ENCODE measurements at places on chromosomes 11 and 22.

DNA sequence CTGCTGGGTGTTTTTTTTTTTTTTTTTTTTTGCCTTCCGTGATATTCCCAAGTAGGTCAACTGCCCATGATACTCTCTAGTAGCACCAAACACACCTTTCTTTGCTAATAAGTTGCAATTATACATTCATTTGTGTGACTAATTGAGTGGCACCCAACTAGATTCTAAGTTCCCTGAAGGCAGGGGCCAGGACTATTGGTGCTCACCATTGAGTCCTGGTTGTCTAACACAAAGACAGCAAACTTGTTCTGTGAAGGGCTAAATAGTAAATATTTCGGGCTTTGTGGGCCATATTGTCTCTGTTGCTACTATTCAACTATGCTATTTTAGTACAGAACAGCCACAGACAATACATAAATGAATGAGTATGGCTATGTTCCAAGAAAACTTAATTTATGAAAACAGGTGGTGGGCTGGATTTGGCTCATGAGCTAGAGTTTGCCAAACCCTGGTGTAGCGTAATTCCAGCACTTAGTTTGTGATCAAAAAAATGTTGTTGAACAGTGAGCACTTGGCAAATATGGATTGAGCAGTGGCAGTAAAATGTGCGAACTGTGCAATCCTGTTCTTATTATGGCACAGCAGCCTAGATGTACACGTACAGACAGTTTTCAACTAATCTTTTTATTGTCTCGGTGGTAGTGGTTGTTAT, 11.3 kb downstream of the ENDOD1 start:
- DNase-seq = no peak

- peak; percentile 72 for DNase-seq
Observed at GRCh38 chr11:17351510-17352176, at the start of gene NCR3LG1. Gene NCR3LG1, plus strand, starts transcription at chr11:17351800. Its CDS starts 170 bp downstream, at chr11:17351970.

DNA sequence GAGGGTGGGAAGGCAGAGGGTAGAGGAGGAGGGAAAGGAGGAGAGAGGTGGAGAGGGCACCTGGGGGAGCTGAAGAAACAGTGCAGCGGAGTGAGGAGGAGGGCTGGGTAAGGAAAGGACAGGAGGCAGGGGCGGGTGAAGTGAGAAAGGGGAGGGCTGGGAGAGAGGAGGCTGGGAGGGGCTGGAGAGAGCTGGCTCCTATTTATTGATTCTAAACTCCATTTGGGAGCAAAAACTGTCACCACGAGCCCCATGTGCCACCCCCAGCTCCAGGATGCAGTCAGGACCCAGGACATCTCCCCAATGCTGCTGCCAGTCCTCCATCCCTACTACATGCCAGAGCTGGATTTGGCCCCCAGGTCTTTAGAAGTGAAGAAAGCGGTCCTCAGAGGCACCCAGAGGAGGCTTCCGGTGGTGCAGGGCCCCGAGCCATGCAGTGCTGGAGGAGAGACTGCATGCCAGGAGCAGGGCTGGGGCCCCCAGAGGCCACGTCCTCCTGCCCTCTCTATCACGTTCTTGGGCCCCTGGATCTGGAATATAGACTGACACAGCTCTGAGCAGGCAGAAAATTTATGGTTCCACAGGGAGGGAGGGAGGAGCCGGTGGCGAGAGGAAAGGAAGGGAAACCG, 53.7 kb downstream of the SLC22A12 start:
- no peak for DNase-seq

- no peak for DNase-seq
Observed at GRCh38 chr22:36147196-36147791, 13.3 kb downstream of the APOL3 start.

DNA sequence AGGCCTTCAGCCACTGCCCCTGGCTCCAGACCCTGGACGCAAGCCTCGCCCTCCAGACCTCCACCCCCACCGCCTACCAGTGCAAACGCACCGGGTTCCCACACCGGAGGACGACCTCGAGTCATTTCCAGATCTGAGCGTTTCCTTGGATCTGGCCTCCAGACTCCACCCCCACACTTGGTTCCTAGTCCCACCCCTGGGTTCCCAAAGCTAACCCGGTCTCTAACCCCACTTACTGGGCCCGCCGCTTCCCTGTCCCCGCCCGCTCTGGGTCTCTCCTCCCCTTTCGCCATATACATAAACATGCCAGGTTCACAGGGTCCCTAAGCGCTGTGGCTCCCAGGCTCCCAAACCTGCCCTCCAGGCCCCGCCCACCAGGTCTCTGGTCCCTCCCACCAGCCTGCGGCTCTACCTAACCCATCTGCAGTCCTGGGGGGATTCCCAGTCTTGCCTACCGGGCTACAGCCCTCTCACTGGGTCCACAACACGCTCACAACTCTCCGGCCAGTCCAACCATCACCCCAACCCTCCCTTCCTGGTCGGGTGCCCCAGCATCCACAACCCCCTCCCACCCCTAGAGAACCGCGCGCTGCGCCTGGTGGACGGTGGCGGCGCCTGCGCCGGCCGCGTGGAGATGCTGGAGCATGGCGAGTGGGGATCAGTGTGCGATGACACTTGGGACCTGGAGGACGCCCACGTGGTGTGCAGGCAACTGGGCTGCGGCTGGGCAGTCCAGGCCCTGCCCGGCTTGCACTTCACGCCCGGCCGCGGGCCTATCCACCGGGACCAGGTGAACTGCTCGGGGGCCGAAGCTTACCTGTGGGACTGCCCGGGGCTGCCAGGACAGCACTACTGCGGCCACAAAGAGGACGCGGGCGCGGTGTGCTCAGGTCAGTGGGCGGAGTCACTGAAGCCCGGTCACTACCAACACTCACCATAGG, 36.7 kb downstream of the CD6 start:
- DNase-seq = no peak

DNA sequence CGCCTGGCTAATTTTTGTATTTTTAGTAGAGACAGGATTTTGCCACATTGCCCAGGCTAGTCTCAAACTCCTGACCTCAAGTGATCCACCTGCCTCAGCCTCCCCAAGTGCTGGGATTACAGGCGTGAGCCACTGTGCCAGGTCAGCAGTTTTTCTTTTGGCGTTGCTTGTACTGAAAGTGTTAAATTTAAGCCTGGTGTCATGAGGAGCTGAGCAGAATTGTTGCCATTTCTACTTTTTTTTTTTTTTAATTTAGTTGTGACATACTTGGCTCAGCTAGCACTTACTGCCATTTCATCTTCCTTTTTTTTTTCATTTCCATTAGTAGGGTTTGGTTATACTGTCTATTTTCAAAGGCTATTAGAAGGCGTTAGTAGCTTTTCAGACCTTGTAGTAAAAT, 10.7 kb downstream of the TAB1 start:
- DNase-seq = no peak

DNA sequence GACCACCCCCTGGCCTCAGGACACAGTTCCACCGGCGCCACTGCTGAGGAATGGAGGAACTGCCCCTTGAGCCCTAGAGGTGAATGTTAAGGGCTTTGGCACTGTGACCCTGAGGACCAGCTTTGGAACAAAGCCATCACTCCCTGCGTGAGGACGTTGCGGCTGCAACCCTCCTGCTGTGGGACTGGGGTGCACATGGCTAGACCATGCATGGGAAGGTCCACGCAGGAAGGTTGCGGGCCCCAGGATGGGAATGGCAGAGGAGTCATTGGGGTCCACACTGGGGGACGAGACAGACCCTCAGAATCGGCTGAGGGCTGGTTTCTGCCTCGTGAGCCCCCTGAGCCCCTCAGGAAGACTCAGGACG, 6.4 kb upstream of the ADORA2A start:
- DNase-seq = no peak

GRCh38 chr11:71210861-71211260, 41.5 kb downstream of the SHANK2 start:
- DNase-seq = no peak

GRCh38 chr11:61287338-61287977, 7.7 kb downstream of the VWCE start:
- DNase-seq = no peak

- DNase-seq = no peak
Observed at GRCh38 chr11:76683161-76684095, 12.9 kb upstream of the LRRC32 start.

DNA sequence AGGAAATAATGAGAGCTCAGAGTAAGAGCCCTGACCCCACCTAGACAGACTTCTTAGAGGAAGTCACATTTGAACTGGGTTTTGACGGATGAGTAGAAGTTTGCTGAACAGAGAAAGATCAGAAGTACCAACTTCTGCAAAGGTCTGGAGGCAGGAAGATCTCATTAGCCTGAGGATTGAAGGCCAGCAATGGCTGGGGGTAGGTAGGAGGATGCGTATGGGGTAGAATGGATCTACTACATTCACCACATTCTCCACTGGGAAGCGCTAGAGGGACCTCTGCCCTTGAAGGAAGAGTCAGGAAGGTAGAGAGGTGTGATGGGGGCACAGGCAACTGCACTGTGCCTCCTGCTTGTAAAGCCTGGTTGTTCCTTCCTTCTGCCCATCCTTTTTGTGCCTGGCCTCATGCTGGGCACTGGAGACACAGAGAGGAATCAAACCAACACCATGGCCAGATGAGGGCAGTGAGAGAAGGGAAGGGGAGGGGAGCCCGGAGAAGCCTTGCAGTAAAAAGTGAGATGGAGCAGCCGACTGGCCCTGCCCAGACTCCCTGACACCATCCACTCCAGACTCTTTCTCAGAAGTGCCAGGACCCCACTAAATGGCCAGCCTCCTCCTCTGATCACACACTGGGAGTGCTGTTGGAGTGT, 4.9 kb downstream of the TPBGL start:
- no peak for DNase-seq

DNA sequence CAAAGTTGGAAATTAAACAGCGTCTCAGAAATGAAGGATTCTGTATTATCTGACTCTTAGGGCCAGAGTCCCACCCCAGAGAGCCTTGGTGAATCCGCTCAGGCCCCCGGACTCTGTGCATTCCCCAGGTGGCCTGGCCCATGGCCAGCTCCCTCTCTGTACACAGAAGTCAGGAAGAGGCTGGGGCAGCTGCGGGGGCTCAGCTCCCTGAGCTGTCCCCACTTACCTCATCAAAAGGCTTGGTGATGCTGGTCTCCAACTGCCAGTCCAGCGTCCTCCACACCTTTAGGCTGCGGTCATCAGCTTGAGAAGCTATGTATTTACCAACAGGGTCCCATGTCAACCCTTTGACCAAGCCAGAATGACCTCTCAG, 35.0 kb downstream of the HIRA start:
- no peak for DNase-seq

DNA sequence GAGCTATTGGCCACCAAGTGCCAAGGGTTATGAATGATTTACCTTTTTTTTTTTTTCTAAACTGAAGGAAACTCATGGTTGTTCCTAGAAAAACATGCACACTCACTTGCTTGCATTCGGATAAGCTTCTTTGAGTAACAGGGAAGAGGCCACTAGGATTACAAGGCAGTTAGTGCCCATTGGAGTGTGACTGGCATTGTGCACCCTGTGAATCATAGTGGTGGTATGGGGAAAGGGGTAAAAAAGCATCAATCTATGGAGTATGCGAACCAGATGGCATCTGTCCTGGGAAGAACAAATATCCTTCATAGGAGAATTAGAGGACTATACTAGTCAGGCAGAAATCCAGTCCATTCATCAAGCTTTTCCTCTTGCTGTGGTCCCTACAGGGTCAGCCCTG, 24.2 kb downstream of the CD44 start:
- DNase-seq = no peak

- DNase-seq = peak; percentile 62
Observed at GRCh38 chr11:118634431-118635236, 27.2 kb downstream of the PHLDB1 start.

DNA sequence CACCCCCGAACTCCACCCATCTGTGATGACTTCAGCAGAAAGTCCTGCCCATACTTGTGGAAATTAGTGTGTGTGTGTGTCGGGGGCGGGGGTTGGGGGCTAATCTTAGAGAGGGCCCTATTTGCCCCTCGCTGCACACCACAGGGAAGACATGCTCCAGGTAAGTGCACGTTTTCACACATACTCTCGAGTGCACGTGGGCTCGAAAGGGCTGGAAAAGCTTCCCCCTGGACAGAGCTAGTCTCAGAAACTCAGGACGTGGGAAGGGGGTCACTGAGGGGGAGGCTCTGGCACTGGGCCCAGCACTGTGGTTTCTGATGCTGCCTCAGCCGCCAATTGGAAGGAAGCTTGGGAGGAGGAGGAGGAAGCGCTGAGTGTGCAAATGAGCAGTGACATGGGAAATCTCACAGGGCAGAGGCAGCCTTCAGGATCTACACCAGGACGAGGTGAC, 40.7 kb upstream of the CD82 start:
- DNase-seq = no peak

- no peak for DNase-seq
Observed at GRCh38 chr22:42367980-42368378, 64.2 kb downstream of the NFAM1 start.

DNA sequence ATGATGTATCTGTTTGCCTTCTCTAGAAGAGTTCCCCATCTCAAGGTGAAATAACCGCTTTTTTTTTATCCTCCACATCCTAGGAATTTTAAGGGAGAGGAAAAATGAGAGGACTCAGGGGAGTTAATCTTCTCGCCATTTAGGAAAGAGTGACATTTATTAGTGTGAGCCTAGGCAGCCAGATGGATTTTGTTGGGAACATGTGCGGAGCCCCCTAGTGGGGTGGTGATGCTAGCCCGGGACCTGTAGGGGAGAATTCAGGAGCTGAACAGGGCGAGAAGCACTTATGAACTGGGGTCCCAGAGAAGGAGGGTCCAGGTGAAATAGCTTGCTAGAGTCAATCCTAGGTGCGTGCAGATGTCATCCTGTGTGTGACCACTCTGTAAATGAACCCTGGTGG, 10.7 kb downstream of the IL17RA start:
- DNase-seq = no peak

DNA sequence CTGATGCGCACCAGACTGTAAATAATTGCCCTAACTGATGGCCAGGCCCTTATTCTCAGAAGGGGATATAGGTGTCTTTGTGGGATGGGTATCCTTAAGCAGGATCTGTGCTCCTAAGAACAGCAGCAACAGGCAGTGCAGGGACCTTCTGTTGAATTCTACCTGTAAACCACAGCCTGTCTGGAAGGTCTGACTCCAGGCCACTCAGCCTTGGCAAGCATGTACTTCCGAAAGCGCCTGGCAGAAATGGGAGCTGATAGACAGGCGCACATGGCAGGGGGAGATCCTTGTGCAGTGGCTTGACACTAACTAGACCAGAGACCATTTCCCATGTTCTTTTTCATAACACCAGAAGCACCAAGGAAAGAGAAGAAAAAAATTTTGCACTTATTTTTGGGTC, 59.0 kb downstream of the C22orf31 start:
- DNase-seq = no peak
